Hematopoietic multipotent progenitor cell treated with erythropoietin and hydrocortisone succinate and interleukin-3 and kit ligand, for 15 days (in vitro differentiated cells): ENCODE measurements at places on chromosomes 12 and 14.

DNA sequence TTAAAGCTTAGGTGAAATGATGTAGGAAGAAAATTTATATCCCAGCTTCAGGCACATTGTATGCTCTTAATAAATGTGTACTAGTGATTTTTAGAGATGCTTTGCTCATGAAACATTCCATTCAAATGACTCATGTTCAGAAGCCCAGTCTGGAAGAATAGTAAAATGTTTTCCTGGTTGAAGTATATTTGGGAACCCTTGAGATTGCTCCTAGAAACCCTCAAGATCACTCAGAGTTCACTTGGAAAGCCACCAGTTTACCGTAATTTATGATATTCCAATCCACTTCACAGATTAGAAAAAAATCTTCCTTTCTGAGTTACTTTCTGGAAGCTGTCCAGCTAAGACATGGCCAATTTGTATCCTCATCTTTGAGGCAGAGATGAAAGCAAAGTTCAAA, 186.4 kb downstream of the SYT10 start:
- DNase-seq: no peak

DNA sequence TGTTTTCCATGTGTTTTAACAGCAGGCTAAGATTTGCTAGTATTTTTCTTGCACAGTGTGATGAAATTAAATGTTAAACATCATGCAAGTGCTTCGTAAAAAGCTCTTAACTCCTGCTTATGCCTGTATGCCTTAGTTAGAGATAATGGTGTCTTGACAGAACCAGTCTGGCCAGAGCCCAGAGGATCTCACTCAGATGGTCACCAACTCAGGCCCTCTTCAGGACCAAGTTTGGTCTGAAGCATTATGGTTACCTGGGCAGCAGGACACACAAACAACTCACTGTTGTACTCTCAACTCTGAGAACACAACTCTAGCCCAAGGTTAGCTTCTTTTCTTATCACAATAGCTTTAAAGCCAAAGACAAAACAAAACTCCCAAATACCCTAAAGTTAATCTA, 115.4 kb downstream of the KIF21A start:
- no peak for DNase-seq

DNA sequence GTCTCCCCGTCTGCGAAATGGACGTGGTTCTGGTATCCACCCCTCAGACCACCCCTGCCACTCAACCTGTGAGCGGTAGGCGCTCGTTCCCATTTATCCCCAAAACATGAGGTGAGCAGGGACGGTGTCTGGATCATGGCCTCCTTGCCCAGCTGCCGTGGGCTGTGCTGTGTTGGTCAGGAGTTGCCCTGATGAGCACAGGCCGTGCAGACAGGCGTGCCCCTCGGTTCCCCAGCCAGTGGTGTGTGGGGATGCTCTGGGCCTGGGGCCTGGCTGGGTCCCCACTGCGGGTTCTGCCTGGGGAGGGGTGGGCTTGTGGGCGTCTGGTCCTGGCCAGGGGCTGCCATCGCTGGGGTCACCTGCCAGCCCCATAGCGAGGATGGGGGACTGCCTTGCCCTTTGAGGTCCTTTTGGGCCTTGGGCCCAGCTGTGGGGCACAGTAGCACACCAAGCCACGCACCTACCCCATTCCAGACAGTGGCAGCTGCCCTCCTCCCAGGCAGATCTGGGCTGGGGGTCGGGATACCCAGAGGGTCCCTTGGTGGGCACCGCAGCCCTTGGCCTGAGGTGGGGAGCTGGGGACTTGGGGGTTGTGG, 11.3 kb upstream of the PUS1 start:
- DNase-seq: no peak

DNA sequence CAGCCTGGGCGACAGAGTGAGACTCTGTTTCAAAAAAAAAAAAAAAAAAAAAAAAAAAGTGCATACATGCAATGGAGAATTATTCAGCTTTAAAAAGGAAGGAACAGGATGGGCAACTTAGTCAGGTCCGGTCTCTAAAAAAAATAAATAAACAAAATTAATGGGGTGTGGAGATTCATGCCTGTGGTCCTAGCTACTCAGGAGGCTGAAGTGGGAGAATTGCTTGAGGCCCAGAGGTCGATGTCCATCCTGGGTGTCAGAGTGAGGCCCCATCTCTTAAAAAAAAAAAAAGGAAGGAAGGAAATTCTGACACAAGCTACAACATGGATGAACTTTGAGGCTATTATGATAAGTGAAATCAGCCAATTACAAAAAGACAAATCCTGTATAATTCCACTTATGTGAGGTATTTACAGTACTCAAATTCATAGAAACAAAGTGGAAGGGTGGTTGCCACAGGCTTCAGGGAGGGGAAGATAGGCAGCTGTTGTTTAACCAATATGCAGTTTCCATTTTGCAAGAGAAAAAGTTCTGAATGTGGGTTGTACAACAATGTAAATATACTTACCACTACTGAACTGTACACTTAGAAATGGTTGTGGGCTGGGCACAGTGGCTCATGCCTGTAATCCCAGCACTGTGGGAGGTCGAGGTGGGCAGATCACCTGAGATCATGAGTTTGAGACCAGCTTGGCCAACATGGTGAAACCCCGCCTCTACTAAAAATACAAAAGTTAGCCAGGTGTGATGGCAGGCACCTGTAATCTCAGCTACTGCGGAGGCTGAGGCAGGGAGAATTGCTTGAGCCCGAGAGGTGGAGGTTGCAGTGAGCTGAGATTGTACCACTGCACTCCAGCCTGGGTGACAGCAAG, 12.3 kb upstream of the APOF start:
- no peak for DNase-seq

DNA sequence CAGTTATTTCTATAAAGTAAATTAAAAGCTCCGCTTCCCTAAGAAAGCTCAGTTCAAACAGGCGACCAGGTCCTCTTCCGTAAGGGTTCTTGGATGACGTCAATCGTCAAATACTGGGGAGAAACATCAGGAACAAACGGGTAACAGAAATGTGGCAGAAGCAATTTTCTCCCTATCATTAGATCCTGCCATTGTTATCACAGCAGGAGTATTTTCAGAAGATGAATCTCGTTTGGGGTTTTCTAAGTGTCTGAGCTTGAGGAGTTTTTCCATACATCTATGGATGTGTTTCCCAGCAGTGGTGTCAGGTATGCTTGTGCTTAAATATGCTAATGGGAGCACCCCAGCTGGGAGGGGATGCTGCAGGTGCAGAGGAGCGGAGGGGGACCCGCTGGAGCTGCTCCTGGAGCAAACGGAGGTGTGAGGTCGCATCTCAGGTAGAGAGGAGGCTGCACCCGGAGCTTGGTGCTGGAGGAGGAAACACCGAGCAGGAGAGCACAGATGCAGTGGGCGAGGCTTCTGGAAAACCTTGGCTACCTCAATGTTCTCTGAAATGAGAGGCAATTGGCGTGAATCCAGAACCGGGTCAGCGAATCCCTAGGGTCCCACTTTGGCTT, 795.5 kb downstream of the AACS start:
- DNase-seq: no peak

- no peak for DNase-seq
Observed at GRCh38 chr12:38137716-38138115, 178.9 kb upstream of the ALG10B start.

DNA sequence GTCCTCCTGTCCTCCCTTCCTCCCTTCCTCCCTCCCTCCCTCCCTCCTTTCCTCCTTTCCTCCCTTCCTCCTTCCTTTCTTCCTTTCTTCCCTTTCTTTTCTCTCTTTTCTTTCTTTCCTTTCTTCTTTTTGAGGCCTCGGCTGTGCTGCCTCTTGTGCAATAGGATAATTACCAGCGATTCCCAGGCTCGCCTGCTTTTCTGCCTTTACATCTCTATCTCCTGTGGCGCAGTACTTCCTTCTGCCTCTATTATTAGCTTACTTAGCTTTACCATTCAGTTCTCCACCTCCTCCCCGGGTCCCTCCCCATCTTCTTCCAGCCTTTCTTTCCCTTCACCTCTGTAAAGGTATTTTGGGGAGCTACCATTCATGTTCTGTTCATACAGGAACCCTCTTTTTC, 19.9 kb downstream of the ETV6 start:
- no peak for DNase-seq

GRCh38 chr12:108822497-108823205, 34.7 kb downstream of the SSH1 start:
- no peak for DNase-seq

DNA sequence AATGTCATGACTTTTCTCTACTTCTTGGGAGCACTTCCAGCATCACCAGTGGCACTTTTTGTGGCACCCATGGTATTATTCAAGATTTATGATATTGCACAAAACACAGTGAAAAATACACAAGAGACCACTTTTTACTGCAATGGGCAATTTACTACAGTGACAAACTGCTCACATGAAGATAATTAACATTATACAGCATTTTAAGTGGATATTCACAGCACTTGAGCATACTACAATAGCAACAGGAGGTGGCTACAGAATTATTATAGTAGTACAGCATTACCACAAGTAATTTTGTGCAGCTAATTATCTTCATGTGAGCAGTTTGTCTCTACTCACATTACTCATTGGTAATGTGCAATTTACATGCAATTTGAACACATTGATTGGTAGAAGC, 18.3 kb downstream of the IL26 start:
- no peak for DNase-seq

- no peak for DNase-seq
Observed at GRCh38 chr12:46222636-46223035, 46.2 kb downstream of the SLC38A1 start.

DNA sequence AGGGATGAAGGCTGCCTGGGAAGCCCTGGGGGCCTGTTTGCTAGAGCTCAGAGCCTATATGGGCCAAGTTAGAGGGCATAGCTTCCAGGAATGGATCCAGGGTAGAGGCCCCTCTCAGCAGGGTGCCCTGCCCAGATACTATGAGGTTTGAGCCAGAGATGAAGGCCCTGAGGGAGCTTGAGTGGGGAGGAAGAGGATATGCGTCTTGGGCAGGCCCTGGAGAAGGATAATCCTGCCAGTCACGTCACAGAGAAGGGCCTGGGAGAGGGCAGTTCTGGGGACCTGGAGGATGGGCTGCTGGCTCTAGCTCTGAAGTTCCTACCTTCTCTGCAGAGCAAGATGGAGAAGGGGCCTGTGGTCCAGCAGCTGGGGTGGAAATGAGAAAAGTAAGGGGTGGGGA, 5.9 kb upstream of the CACNB3 start:
- no peak for DNase-seq

DNA sequence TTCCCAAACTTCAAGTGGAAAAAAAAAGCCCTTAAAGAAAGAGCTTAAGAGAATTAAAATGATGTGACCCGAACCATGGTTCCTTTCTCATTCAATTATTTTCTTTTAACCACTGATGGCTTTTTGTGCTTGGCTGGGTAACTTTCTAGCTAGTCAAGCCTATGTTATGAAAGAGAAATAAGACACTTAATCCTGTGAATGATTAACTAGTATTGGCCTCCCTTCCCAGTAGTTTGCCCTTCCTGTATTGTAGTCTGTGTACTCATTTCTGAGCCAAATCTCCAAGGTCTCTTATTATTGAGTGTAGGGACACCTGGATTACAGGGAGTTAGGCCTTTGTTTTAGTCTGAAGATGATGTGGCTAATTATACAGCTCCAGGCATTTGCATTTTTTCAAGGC, 353.0 kb downstream of the RAD51B start:
- no peak for DNase-seq

DNA sequence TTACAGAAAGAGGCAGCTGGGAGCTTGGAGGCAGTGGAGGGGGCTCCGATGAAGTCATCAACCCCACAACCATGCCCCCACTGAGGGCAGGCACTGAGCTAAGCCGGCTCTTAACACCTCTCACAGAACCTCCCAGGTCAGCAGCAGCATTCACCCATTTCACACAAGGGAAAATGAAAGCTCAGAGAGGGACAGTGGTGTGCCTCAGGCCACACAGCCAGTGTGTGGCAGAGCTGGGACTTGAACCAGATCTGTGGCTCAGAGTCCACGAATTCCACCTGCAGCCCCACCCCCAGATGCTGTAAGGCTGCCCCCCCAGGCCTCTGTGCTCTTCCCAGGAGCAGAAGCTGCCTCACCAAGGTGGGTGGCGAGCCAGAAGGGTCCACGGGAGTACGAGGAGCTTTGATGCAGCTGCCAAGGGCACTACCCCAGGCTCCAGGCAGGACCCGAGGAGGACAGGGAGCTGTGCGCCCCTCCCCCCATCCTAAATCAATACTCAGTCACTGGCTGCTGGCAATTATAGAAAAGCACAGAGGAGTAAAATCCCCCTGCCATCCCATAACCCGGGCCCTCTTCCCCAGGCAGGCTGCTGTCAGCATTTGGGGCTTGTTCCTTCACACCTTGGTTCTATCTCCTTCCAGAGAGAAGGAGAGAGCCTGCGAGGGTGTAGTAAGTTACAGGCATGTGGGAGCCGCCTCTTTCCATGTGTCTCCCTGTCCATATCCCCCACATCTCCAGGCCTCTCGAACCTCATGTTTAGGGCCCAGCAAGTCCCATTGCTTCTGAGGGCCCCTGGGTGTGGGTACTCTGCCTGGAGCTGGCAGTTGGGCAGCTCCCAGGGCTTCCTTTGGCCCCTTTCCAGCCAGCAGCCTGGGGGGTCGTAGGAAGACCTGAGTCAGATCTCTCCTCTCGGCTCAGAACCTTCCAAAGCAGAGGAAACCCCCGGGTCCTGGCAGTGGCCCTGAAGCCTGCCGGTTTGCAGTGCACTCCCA, 47.6 kb downstream of the FAM222A start:
- no peak for DNase-seq

- DNase-seq: no peak
Observed at GRCh38 chr12:75853626-75854025, 177.9 kb downstream of the PHLDA1 start.

GRCh38 chr14:52314595-52315354, 663 bp downstream of the PTGER2 start:
- no peak for DNase-seq

DNA sequence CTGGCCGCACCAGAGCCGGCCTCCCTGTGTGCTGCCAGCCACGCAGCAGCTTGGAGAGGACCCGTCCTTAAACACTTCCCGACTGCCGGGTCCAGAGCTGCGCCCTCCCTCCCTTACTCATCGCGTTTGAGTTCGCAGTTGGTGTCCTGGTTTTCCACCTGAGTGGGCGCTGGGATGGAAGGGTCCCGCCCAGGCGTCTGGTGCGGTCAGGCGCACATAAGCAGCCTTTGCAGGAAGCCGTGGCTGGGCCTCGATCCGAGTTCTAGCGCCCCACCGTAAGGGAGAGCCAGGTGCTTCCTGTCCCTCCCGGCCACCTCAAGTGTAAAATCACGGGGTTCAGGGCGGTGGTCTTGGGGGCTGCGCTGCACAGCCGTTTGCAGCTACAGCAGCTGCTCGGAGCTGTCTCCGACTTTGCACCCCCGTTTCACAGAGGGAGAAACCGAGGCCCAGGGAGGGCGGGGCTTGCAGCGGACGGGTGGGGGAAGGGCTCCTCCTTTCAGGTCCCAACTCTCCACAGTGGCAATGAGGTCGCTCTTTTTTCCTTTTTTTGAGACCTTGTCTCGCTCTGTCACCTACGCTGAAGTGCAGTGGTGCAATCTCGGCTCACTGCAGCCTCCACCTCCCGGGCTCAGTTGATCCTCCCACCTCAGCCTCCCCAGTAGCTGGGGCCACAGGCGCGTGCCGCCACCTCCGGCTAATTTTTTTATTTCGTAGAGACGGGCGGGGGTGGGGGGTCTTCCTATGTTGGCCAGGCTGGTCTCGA, 51.3 kb downstream of the LRCOL1 start:
- no peak for DNase-seq

DNA sequence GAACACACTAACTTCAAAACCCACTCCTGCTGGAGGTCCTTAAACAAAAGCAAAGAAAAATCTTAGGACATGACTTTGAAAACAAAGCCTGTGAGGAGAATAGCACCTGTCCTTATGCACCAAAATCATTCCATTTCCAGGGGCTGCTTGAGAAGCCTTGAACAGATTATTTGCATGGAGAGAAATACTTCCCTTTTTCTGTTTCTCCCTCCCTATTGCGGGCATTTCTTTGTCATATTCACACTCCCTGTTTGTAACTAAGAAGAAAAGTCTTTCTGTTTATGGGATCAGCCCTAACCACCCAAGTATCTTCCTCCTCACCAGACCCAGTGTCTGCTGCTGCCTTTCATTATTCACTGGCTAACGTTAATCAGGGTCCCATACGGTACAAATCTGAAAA, 218.8 kb downstream of the DPF3 start:
- DNase-seq: no peak
